ENCODE measurements at places on chromosomes 4 and X.

DNA sequence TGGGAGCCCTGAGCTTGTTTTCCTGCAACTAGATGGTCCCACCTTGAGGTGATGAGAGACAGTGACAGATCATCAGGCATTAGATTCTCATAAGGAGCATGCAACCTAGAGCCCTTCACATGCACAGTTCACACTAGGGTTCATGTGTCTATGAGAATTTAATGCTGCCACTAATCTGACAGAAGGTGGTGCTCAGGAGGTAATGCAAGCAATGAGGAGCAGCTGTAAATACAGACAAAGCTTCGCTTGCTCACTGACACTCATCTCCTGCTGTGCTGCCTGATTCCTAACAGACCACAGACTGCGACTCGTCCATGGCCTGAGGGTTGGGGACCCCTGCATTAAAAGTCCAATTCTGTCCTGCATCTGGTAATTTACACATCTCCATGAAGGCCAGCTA, 141.6 kb downstream of the KCNIP4 start:
- DNase-seq = no peak

DNA sequence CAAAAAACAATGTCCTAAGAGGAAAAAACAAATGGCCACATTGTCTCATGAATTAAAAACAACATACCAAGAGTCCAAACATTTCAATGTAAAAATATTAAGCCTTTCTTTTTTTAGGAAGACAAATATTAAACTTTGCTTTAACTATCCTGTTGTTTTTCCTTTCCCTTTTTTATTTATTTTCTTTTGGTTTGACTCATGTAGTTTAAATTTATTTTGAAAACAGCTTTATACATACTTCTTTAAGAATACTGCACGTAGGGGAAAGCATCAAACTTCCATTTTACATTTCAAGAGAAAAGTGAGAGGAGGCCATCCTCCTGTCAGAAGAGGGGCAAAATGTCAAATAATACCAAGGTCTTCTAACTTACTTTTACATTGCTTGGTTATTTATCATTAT, 8.7 kb downstream of the GAB1 start:
- no peak for DNase-seq

DNA sequence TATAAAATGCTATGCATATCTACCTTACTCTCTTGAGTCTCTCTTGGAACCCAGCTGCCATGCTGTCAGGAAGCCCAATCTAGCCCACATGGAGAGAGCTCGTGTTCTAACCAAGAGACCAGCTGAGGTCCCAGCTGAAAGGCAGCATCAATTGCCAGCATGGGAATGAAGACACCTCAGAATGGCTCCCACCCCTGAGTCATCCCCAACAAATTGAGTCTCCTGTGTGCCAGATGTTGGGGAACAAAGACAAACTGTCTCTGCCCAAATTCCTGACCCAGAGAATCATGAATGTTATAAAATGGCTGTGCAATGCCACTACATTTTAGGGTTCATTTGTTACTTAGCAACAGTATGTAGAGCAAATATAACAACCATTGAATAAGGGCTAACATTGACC, 105.2 kb upstream of the STX18 start:
- DNase-seq = no peak

GRCh38 chrX:140346729-140347128, 158.1 kb downstream of the SOX3 start:
- no peak for DNase-seq

DNA sequence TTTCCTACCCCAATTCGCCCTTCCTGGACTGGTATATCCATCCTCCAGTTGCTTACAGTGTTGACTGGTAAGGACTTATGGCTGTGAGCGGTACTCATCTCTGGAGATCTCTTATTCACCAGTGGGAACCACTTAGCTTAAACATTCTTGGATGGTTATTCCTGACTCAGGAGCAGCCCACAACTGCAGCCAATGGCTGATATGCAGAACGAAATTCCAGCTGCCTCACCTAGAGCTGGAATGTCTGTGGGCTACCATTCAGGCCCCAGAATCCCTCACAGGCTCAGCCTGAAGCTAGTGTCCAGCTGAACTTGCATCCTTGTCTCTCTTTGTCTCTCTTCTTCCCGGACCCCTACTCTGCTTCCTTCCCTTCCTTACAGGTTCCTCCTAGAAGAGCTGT, 138.9 kb upstream of the SMIM31 start:
- DNase-seq = no peak

DNA sequence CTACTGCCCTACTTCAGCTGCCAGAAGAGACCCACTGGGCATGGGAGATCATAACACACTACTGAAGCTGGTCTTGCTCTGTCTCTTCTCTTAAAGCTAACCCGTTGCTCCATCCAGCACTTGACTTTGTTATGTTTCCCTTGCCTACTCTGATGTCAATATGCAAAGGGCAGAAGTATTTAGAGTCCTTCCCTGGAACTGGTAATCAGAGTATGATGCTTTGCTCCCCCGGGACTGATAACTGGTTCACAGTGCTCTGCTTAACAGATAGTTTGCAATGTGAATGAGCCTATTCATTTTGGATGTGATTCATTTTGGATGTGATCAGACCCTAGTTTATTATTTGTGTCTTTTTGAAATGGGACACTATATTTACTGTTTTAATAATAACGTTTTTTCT, 12.3 kb upstream of the UCP1 start:
- no peak for DNase-seq

Measured in urinary bladder (tissue), 4 donors.